ENCODE measurements at places on chromosomes 16 and 17.

GRCh38 chr17:19461116-19461515 is 50.1 kb downstream of the RNF112 start:
- no peak for DNase-seq

DNA sequence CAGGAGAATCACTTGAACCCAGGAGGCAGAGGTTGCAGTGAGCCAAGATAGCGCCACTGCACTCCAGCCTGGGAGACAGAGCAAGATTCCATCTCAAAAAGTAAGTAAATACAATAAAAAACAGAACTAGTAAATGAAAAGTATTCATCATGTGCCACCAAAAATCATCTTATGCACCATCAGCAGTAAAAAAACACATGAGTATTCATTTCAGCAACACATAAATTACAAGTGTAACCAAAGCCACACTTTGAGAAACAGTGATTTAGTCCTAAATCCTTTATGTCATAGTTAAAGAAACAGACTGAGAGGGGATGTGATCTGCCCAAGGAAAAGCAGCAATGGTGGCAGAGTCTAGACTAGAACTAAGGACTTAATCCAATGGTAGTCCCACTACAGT is 13.0 kb downstream of the DCUN1D3 start:
- no peak for DNase-seq

DNA sequence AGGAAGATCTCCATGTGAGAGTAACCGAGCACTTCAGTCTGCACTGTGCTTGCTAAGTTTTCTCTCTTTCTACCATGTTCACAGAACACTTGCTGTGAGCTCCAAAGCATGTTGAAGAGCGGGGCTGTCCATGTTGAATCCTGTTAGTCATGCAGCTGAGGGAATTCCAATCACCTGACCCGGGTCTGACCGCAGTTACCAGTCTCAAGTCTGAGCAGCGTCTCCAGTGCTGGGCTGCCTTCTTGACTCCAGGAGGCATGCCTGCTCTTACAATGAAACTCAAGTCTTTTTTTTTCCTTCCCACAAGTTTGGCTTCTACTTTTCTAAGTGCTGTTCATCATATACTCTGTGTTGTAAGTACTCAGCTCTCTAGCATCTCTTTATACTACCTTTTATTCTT is 44.3 kb downstream of the HOXB1 start:
- DNase-seq, result no peak

- DNase-seq, result no peak
Measured at GRCh38 chr17:32302037-32302436, 36.4 kb downstream of the RHBDL3 start.

DNA sequence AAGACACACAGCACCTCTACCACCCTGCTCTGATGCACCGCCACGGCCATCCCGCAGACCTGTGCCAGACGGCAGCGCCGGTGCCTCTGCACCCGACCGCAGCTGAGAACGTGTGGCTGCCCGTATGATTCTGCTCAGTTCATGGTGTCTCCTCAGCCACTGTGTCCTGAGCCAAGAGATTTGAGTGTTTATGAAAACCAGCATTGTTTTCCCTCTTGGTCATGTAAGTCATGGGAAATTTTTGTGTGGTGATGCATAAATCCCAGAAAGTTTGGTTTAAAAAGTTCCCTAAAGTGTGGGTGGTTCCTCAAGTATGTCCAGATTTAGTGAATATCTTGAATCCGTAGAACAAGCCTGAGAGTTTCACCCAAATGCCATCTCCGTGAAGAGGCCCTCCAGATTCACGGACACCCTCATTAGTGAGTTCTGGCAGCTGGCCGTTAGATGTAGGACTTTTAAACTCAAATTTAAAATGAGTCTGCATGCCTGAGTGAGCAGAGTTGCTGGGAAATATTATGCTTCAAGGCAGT is 57.6 kb downstream of the CDRT4 start:
- DNase-seq, result no peak

DNA sequence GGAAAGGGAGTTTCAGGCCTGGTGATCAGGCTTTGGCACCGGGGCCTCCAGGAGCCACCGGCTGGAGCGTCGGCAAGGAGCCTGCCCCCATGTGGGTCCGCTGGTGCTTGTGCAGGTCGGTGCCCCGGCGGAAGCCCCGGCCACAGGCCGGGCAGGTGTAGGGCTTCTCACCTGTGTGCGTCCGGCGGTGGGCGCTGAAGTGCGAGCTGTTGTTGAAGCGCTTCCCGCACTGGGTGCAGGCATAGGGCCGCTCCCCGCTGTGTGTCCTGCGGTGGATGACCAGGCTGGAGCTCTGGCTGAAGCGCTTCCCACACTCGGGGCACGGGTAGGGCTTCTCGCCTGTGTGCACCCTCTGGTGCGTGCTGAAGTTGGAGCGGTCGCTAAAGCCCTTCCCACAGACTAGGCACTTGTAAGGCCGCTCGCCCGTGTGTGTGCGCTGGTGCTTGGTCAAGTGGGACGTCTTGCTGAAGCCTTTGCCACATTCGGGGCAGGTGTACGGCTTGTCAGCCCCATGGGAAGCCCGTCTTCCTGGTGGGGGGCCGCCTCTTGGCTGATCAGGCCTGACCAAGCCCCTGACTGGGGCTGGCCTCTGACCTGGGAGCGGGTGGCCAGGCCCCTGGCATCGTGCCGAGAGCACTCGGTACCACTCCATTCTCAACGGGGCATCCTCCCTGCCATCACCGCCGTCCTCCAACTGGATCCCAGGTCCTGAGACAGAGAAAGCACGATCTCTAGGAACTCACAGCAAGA is 14.4 kb downstream of the ZNF500 start:
- no peak for DNase-seq

GRCh38 chr17:69342896-69343644 is 16.1 kb upstream of the ABCA5 start:
- DNase-seq, result no peak

DNA sequence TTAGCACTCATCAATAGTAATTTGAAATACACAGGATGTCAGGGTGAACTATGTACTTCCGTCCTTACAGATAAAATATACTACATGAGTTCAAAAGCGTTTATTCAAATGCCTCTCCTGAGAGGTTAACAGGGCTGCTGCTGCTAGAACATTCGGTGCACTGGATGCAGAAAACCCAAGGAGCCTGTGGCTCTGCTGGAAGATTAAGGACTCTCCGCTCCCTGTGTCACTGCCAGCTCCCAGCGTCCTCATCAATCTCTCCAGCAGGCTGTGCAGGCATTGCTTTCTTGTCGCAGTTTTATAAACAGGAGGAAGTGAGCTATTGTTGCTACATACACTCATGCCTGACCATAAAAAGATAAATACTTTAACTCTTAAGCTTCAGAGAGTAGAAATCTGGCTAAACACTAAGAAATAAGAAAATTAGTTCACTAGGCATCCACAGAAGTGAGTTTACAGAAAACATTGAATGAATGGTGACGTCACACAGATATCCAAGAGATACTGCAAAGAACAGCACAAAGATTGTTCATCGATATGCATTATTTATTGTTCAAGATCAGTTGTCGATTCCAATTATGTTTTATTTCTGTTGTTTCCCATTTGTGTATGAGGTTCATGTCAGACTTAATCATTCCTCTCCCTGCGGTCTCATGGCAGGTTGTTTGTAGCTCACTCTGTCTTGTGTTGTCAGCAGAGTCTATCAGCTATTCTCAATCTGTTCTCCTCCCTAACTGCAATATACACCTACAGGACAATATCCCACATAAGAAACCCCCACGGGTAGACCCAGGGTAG is 127.9 kb upstream of the MON1B start:
- no peak for DNase-seq

DNA sequence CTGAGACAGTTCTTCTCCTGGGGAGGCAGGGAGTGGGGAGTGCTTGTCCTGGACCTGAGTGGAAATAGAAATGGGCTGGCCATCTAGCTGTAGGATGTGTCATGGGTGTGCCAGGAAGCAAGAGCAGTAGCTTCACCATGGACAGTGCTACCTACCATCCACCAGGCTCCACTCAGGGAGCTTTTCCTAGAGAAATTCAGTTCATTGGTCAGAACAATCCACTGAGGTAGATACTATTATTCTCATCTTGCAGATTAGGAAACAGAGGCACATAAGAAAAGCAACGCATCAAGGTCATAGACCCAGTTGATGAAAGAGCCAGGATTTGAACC is 372.0 kb downstream of the SLC39A11 start:
- DNase-seq, result no peak

DNA sequence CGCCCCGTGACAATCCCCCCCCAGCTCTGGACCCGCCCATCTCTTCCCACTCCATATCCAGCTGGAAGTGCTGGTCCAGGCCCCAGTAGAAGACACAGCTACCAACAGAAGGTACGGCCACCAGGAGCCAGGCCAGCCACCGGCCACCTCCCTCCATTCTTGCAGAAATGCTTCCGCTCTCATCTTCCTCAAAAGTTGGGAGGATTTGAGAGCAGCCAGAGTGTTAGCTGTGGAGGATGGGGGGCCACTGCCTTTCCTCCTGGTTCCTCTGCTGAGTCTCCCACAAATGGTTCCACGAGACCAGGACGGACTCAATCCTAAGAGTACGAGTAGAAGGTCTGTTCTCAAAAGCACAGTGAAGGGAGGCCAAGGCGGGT is 78.3 kb downstream of the GAS7 start:
- DNase-seq, result no peak

- DNase-seq, result no peak
Measured at GRCh38 chr16:89737341-89738071, 16.2 kb downstream of the ZNF276 start.

GRCh38 chr17:51165680-51166197 is 472 bp upstream of the NME2 start:
- DNase-seq, result no peak

GRCh38 chr17:77704048-77704815 is 254.3 kb upstream of the TNRC6C start:
- DNase-seq, result no peak

- no peak for DNase-seq
Measured at GRCh38 chr17:36827081-36827480, 110.2 kb upstream of the LHX1 start.

DNA sequence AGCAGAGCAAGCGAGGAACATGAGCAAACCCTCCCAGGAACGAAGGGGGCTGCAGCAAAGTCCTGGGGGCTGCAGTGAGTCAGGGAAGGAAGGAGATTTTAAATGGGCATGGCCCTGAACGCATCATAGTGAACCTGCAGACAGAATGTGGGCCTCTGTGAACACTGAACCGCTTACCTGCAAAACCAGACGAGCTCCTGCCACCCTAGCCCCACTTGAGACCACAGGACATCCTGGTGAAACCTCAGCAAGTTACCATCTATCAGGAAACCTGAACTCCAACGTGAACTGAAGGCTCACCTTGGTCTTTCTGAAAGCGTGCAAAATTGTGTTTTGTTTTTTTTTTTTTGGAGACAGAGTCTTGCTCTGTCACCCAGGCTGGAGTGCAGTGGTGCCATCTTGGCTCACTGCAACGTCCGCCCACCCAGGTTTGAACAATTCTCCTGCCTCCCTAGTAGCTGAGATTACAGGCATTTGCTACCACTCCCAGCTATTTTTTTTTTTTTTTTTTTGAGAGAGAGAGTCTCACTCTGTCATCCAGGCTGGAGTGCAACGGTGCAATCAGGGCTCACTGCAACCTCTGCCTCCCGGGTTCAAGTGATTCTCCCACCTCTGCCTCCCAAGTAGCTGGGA is 30.8 kb downstream of the FANCA start:
- no peak for DNase-seq

DNA sequence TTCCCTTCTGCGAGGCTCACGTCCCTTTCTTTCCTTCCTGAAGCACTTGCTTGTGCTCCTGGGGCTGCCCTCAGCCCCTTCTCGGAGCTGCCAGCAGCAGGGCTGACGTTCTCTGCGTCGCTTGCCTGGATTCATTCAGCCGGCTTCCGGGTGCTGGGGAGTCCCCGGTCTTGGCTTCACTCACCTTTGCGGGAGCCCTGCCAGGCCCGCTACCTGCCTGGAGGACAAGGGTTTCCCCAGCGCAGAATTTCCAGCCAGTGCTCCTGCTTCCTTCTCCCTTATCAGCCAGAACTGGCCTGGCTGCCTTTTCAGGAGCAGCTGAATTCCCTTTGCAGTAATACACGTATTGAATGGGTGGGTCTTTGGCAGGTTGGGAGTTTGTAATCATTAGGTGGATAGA is 22.1 kb upstream of the IL17C start:
- no peak for DNase-seq
